A549 (cell line): ENCODE measurements at places on chromosomes 1 and 21.

DNA sequence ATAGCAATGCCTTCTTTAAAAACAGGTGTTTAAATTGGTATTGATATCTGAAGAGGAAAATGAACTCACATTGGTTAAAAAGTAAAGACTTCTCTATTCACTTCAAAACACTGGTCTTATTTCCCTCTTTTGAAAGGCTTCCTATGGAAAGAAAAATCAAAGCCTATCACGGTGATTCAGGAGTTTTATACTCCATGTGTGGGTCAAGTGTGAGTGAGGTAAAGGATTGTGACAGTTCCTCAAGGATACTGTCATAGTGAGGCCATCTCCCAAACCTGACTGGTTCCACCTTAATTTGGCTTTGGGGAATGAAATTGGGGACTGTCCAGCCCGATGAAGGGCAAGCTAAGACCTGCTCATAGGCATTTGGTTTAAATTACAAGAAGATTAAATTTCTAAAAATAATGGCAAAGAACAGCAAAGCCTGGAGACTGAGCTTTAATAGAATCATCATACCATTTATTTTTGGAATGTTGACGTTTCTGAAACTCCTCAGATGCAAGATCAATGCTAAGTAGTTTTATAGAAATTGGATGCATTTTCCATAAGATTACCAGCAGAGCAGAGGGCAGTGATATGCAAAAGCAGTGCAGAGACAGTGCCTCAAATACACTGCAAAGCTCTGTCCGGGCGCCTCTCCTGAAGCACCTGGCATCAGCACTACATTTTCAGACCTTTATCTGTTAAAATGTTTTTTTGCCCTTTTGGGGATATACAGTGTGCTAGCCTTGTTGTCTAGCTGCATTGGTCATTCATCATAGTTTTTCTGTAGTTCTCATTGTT is 302.1 kb upstream of the SGIP1 start:
- DNase-seq = peak; percentile 45

- DNase-seq = no peak
Observed at GRCh38 chr1:115837341-115837739, 3.6 kb downstream of the NHLH2 start.

DNA sequence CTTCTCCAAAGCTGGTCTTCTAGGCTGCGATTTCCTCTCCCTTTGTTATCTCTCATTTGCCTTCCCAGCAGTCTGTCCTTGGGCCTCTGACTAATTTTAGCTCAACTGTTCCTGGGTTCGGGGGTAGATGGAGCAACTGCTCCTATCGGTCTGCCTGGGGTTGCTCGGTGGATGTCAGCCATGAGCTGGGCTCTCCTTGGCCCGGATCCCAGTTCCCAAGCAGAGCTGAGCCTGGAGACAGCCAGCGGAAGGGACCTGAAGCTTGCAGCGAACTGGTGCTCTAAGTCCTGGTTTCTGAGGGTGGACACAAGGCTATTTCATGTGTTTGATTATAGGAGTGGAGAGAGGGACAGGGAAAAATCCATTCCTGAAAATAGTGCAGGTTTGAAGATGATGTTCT is 423.0 kb downstream of the RPS6KC1 start:
- DNase-seq = no peak

DNA sequence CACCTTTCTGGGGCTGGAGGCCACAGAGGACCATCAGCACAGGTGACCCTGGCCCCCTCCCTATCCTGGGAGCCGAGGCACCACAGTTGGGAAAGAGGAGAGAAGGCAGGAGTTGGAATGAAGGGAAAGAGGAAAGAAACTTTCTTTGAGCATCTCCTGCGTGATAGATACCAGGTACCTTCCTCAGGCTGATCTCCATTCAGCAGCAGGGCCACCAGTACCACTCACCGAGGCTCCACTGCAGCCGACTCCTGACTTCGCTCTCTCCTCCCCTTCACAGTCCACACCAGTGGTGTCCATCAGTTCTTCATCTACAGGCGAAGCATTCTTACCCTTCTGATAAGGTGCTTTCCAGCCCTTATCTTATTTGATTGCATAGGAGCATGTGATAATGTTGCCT is 55.3 kb downstream of the LGR6 start:
- DNase-seq = no peak

DNA sequence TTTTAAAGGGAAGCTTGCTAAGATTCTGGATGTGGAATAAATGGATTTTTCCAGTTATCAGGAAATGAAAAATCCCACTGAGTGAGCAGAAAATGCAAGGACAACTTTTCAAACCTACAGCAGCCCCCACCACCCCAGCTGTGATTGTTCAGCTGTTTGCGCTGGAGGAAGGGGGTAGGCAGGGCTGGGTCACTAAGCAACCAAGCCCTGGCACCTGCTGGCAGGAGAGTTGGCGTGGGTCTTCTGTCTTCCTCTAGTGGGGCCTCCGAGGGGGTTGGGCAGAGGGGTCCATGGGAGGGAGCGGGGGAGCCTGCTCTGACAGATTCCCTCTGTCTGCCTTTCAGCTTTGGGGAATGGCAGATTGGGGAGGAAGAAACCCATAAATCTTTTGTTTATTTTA is 45.3 kb downstream of the EIF2D start:
- no peak for DNase-seq

DNA sequence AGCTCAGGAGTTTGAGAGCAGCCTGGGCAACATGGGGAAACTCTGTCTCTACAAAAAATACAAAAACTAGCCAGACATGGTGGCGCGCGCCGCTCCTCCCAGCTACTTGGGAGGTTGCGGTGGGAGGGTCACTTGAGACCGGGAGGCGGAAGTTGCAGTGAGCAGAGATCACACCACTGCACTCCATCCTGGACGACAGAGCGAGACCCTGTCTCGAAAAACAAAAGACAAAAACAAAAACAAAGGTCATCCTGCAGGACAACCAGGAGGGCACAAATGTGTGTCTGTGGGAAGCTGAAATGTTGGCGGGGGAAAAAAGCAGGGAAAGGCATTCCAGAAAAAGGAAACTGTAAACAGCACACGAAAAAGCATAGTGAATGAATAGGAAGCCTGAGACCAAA is 104.1 kb upstream of the HNRNPU start:
- no peak for DNase-seq
